NCI-H1092 treated with DMSO at 0.1 percent for 48 hours (cell line): ENCODE measurements at places on chromosomes 6 and 20.

- no peak for DNase-seq
Observed at GRCh38 chr6:133340557-133340956, 99.4 kb downstream of the EYA4 start.

DNA sequence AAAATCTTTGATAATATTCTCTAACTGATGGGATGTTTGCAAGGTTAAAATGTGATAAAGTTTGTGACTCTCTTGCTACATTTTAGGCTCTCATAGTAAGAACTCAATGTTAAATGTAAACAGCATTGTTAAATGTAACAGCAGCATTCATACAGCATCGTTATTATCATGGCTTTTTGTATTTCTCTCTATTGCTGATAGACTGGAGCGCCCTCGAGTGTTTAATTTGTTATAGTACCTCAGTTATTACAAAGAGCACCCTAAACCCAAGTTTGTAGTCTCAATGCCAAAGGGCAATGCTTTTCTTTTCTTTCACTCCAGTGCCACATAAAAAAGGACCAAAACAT lies 14.9 kb upstream of the TTPAL start:
- DNase-seq: peak; percentile 69

DNA sequence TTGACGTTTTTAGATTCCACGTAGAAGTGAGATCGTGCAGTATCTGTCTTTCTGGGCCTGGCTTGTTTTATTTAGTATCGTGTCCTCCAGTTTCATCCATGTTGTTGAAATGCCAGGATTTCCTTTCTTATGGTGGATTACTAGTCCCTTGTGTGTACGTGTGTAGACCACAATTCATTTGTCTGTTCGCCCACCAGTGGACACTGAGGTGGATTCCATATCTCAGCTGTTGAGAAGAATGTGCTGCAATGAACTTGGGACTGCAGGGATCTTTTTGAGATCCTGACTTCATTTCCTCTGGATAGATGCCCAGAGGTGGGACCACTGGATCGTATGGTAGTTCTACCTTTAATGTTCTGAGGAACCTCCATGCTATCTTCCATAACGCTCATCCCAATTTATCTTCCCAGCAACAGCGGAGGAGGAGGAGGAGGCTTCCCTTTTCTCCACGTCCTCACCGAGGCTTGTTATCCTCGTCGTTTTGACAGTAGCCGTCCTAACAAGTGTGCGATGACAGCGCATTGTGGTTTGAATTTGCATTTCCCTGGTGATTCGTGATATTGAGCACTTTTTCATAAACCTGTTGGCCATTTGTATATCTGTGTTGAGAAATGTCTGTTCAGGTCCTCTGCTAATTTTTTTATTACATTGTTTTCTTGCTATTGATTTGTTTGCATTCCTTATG lies 62.4 kb downstream of the CDH4 start:
- DNase-seq: no peak

DNA sequence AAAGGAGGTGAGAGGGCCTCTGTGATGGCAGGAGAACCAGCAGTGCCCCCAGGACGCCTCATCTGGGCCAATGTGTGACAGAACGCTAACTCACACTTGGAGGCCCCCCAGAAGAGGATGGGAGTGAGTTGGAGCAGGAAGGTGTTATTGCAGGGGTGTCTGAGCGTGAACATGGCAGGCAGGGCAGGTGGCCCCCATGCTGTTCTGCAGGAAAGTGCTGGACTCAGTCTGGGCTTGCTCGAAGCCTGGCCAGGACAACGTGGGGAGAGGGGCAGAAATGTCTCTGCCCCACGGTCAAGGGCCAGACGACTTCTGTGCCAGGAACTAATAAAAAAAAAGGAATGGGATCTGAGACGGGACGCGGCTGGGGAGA lies 931 bp upstream of the EBF4 start:
- DNase-seq: no peak

DNA sequence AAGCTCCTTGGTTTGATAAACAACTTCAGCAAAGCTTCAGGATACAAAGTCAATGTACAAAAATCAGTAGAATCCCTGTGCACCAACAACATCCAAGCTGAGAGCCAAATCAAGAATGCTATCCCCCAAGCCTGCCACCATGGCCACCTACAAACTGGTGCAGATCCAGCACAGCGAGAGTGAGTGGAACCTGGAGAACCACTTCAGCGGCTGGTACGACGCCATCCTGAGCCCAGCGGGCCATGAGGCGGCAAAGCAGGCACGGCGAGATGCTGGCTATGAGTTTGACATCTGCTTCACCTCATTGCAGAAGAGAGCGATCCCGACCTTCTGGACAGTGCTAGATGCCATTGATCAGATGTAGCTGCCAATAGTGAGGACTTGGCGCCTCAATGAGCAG lies 170.3 kb downstream of the KHDC1L start:
- DNase-seq: no peak

DNA sequence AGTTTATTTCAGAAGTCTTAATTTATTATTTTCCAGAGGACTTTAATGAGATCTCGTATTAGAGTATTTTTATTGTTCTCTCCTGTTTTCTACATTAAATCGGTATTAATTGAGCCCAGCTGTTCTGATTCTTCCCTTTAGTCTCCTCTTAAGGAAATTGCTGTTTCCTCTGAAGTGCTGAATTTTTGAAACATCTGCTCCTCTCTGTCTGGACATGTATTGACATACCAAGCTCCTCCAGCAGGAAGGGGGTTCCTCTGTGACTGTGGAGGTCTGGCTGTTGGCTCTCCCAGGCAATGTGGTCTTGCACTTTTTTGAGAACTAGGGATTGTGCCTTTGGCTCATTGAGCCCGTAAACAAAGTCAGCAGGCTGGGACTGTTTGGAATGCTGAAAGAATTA lies 74.9 kb downstream of the MAP3K4 start:
- DNase-seq: no peak

DNA sequence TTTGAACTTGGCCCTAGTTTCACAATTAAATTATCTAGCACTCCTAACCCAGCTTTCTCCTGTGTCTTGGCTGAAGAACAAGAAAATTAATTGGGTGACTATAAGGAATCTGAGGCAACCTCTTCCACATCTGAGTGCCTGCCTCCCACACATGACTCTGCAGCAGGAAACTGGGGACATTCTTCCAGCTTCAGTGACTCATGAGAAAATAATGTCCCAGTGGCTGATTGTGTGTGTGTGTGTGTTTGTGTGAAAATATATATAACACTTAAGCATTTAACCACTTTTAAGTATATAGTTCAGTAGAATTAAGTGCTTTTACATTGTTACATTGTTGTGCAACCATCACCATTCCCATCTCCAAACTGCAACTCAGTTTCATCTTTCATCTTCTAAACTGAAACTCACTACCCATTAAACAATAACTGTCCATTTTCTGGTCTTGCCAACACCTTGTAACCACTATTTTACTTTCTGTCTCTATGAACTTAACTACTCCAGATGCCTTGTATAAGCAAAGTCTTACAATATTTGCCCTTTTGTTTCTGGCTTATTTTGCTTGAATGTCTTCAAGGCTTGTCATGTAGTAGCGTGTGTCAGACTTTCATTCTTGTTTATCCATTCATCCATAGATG lies 8.7 kb downstream of the TRIM38 start:
- no peak for DNase-seq

DNA sequence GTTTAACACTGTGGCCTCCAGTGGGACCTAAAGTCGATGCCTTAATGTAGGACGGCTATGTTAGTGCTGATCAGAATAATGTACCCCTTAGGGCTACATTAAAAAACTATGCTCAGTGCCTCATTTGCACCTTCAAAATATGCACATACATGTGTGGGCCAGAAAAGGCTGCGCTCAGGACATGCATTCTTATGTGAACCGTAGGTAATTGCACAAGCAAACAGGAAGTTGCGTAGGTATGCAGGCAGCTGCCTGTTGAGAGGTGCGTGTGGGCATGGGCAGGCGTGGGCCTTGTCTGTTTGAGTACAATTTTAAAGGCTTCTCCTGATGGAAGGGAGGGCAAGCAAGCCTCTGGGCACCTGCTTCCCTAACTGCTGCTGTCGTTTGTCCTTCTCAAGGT lies 116.2 kb upstream of the JAG1 start:
- DNase-seq: no peak

DNA sequence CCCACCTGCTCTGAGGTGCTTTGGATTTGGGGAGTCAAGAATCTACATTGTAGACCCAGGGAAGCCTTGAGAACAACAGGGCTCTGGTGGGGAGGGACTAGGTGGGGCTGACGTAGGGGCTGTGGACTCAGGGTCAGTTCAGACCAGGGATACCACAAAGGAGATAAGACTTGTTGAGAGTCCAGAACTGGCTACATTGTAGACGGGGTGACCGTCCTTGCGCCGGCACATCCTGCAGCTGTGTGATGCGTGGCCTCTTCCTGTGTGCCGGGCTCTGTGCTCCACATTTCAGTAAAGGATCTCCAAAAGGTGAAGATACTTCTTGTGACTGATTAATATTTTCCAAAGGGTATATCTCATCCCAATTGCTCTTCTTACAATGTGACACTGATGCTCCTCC lies 9.8 kb upstream of the TLDC2 start:
- DNase-seq: no peak
